Hematopoietic multipotent progenitor cell (in vitro differentiated cells): ENCODE measurements at places on chromosomes 5 and 9. TPM values are rescaled to one million over a fixed set of nuclear protein-coding genes. Genes with fewer than 3 reads are reported as not detected.

Gene LHX3
- total RNA-seq: 0.27 TPM

Gene NOXA1
- 4.6 TPM for total RNA-seq

Gene UBE2QL1
- total RNA-seq: under 0.01 TPM

Gene GRIN1
- under 0.01 TPM for total RNA-seq

GRCh38 chr9:93133681-93134014 is 403 bp downstream of the NINJ1 start:
- DNase-seq: no peak

- DNase-seq: no peak
These were observed 124.9 kb downstream of the TTC39B start for GRCh38 chr9:15182101-15182551.

- DNase-seq: no peak
These were observed 41.9 kb downstream of the TGFBI start for GRCh38 chr5:136070486-136071285.

GRCh38 chr9:108244686-108245085 is 611.1 kb downstream of the ACTL7B start:
- DNase-seq: no peak

- no peak for DNase-seq
These were observed 34.2 kb upstream of the GRPEL2 start for GRCh38 chr5:149310947-149311658.

DNA sequence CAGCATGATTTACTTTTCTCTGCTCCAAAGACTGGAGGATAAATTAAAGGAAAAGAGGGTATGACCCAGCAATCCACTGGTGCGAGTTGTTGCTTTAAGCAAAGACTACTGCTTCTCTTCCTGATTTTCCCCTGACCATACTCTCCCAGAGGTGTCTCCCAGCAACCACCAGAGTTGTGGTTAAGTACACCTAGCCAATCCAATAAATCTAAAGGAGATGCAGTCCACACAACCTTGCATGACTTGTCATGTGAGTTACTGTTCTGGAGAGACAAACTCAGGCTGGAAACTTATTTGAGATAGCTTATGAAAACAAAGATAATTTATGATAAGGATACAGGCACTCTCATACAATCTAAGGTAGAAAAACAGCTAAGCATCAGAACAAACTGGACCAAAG is 11.9 kb downstream of the TMC1 start:
- DNase-seq: no peak
